Upper lobe of right lung (tissue), 1 donor: ENCODE measurements at places on chromosomes 4 and X. TPM values are rescaled to one million over a fixed set of nuclear protein-coding genes. Genes with fewer than 3 reads are reported as not detected.
A peak's percentile ranks its signal among the peaks of the same experiment; 100 is the strongest.

DNA sequence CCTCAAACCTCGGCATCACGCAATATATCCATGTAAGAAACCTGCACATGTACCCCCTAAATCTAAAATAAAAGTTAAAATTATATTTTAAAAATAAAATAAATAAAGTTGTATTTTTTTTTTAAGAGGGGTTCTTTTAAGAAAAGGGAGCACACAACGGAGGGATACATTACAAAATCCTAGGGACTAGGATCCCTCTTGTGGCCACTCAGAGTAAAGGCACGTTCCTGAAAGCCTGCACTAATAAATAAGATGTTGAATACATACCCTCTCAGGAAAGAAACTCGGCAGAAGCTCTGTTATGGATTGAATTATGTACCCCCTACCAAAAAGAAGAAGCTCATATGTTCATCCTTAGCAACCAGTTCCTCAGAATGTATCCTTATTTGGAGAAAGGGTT, 50.9 kb upstream of the PRDX4 start:
- no peaks in the 10 kb centered on the region for H3K4me1 ChIP-seq
- no peak overlapping the region for H3K4me3 ChIP-seq
- H3K36me3 ChIP-seq: no peaks in the 10 kb centered on the region
- no peak overlapping the region for H3K27ac ChIP-seq

GRCh38 chr4:168511780-168512489, 15.1 kb downstream of the PALLD start:
- no peaks in the 10 kb centered on the region for H3K36me3 ChIP-seq
- no peak overlapping the region for H3K4me3 ChIP-seq

DNA sequence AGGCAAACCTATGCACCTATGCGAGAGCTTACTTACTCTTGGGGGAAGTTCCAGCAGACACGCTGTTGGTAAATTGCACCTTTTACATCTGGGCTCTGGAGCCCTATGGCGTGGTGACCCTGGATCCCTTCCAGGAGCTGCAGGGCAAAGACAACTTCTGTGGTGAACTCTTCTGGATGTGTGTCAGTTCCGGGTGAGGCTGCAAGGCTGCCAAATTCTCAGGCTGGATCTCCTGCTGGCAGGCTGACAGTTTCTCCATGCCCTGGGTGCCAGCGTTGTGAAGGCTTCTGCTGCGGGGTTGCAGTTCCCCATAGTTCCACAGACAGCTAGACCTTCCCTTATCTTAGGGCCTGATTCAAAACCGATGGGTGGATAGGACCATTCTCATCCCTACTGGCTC, 37.9 kb downstream of the RAP2C start:
- DNase-seq: no peak
- H3K4me3 ChIP-seq: no peak overlapping the region
- no peaks in the 10 kb centered on the region for H3K27me3 ChIP-seq
- no peaks in the 10 kb centered on the region for H3K36me3 ChIP-seq

DNA sequence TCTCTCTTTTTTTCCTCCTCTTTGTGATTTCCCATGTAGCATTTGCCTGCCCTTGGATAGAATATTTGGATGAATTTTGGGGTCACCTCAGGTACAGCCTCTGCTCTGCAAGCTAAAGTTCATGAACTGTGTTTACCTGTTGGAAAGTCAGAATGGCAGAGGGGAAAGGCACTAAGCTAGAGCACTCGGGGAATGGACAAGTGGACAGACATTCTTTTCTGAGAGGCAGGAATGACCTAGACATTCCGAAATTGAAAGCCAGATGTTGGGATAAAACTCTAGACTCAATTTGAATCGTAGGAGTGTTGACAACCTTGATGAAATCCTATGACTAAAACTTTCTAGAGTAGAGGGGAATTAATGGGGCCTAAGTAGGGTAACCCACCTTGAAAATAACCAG, 56.1 kb downstream of the LUZP4 start:
- no peaks in the 10 kb centered on the region for H3K36me3 ChIP-seq
- H3K4me3 ChIP-seq: no peak overlapping the region
- DNase-seq: no peak
- no peaks in the 10 kb centered on the region for H3K27me3 ChIP-seq

DNA sequence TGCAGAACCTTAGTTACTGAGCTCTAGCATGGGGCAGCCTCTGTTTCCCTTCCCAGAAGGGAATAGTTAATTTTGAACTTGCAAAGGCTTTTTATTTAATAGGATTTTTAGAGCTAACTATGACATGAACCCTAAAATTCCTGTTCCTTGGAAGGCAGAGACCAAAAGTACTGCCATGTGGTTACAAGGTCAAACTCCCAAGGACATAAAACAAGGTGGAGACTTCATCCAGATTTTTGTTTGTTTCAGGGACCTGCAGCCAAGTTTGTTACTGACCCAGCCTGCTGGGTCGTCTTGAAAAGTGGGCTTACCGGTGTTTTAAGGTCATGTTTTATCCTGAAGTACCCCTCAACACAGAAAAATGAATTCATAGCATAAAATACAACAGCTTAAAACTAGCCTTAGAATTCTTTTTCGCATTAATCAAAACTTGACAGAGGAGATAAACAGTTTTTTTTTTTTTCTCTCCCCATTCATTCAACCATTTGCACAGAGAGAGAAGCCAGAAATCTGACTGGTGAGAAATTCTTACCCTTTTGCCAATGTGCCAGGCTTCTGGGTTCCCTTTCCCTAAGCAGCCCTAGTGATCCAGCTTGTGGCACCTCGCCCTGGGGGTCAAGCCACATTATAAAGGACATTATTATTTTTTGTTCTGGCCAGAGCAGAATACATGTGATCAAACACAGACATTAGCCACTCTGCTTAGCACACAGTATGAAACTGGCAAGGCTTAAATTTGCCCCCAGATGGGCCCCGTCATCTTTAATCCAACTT, 21.5 kb upstream of the GRPEL1 start:
- no peak overlapping the region for H3K4me3 ChIP-seq
- no peak overlapping the region for H3K27ac ChIP-seq
- no peaks in the 10 kb centered on the region for H3K36me3 ChIP-seq
- no peaks in the 10 kb centered on the region for H3K4me1 ChIP-seq
- peaks cover 18% of the 10 kb centered on the region for H3K27me3 ChIP-seq

The RAB40AL gene
- 0.52 TPM for total RNA-seq

GRCh38 chr4:1249731-1250526, 999 bp upstream of the CTBP1 start:
- DNase-seq: peak; percentile 81
- H3K4me1 ChIP-seq: peaks cover 50% of the 10 kb centered on the region
- no peaks in the 10 kb centered on the region for H3K36me3 ChIP-seq
- H3K27ac ChIP-seq: peak overlapping the region; percentile 96
- peak overlapping the region; percentile 72 for H3K4me3 ChIP-seq
- no peaks in the 10 kb centered on the region for H3K27me3 ChIP-seq
